ENCODE measurements at places on chromosomes 1 and 21.

GRCh38 chr1:51442198-51442597 is 76.9 kb downstream of the EPS15 start:
- DNase-seq: no peak

DNA sequence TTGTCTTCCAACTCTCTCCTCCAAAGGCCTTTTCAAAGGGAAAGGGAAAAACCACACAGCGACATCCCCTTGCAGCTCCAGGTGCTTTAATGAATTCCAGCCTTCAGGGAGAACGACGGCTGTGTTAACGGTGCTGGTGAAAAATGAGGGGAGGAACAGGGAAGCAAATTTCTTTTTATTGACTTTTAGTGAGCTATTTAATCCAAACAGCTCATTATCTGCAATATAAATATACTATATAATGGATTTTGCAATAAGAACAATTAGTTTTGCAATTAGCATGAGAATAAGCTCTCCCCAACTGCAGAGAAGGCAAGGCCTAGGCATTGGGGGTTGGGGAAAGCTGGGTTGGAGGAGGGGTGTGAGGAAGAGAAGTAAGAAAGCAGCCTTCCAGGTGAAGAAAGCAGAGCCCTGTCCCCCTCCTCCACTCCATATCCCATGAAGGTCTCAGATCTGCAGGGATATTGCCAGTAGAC is 159.0 kb upstream of the ZC3H12A start:
- DNase-seq: no peak

DNA sequence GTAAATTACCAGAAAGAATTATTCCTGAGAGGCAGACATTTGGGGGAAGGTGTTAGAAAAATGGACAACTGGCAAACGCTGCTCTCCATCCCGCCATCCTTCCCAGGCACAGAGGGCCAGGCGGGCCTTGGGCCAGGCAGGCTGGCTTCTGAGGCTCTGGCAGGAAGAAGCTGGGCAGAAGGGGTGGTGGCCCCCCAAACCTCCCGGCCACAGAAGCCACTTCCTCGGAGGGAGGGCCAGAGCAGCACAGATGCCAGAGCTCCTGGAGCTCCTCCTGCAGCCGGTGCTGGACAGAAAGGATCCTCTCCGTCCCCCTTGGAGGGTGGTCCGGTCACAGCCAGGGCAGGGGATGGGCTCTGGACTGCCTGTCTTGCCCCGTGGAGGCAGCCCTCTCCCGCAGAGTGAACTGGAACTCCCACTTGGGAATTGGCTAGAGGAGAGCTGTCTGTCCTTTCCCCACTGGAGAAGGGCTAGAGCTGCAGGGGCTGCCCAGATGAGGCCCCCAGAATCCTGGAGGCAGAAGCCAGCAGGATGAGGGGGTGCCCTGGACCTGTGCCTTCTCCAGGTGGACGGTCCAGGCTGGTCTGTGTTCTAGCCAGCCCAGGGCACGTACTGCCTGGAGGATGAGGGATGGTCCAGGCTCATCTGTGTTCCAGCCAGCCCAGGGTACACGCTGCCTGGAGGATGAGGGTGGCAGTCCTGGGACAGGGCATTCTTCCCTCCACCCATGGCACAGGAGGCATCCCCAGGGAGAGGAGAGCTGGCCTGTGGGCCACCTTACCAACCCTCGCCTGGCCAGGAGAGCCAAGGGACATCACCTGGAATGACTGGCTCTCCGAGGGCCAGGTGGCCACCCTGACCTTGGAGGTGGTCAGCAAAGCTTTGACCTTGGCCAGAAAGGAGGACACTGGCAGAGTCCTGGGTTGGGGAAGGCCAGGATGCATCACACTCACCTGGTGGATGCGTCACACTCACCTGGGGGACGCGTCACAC is 47.4 kb upstream of the ACTRT2 start:
- no peak for DNase-seq

DNA sequence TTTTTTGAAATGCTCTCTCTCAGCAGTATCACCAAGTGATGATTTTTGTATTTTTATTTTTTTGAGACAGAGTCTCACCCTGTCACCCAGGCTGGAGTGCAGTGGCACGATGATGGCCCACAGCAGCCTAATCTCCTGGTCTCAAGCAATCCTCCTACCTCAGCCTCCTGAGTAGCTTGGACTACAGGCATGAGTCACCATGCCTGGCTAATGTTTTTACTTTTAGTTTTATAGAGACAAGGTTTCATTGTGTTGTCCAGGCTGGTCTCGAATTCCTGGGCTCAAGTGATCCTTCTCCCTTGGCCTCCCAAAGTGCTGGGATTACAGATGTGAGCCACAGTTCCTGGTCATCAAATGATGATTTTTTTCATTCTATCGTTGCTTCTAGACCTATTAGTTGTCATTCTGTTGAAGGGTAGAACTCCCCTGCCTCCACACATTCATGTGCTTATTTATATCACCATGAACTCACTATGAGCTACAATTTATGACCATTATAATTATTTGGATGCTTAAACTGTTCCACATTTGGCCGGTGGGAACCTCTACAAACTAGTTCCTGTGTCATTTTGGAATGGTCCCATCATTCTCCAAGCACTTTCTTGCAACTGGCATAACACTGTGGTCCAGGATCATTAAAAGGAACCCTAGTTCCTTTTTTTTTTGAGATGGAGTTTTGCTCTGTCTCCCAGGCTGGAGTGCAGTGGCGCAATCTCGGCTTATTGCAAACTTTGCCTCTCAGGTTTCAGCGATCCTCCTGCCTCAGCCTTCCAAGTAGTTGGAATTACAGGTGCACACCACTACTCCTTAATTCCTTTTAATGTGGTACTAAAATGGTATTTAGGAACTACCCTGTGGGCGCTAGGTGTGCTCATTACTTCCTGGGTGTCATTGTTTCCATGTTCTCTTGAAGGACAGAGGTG is 20.2 kb upstream of the TOR3A start:
- no peak for DNase-seq

DNA sequence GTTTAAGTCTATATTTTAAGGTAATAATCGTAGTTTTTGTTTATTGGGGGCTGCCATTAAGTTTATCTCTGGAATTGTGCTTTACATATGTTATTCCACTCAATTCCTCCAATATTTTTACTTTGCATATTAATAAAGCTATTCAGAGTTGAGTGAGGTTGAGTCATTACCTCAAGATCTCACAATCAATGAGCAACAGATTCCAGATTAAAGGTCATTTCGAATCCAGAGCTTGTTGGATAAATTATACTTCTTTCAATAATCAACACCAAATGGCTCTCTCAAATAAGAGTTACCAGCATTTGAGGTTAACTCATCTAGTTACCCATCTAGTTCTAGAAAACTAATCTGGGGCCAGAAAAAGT is 16.7 kb downstream of the RGS4 start:
- DNase-seq: no peak
